ENCODE measurements at places on chromosomes 1 and 21.

- no peak for DNase-seq
Observed at GRCh38 chr1:91162613-91163012, 140.8 kb upstream of the ZNF644 start.

DNA sequence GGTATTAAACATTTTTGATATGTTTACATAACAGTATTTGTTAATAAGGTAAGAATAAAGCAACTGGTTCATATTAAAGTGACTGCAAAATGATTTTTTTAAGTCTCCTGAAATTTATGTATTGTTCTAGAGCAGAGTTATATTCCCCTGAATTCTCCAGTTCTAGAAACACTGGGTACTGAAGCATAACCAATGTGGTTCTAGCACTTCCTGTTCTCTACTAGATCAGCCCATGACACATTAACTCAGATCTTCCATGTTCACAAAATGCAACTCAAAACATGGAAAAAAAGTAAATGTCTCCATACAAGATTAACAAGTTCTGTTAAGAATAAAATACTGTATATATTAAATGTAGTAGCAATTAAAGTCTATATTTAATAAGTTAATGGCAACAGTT is 3.9 kb downstream of the NEGR1 start:
- no peak for DNase-seq

GRCh38 chr1:67476906-67477305 is 46.7 kb upstream of the SERBP1 start:
- DNase-seq = no peak

- DNase-seq = no peak
Observed at GRCh38 chr1:208192995-208193394, 51.2 kb downstream of the PLXNA2 start.

- no peak for DNase-seq
Observed at GRCh38 chr1:115793162-115793561, 24.6 kb upstream of the CASQ2 start.

DNA sequence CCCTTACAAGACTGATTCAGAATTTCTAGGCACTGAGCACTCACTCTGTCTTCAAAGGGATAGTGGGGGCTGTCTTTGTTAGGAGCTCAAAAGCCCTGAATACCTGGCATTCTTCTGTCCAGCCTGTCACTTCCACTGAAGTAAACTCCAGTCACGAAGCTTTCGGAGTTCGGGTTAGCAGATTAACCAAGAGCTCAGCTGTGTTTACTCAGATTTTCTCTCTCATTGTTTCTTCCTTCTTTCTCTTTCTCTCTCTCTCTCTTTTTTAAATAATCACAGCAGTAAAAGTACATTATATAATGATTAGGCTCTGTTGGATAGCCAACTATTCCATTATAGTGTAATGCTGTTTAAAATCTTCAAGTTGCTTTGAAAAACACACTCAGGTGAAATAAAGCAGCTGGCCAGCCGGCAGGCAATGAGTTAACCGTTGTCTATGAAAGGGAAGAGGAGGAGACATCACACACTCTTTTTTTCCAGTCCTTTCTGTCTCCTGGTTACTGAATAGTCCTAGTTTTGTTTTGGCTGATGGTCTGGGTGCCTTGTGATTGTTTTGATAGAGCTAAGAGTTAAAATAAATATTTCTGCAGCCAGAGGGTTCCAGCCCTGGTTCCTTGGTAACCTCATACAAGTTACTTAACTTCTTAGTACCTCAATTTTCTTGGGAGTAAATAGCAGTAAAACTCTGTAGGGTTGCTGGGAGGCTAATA is 89.8 kb downstream of the ADSS2 start:
- DNase-seq = no peak

DNA sequence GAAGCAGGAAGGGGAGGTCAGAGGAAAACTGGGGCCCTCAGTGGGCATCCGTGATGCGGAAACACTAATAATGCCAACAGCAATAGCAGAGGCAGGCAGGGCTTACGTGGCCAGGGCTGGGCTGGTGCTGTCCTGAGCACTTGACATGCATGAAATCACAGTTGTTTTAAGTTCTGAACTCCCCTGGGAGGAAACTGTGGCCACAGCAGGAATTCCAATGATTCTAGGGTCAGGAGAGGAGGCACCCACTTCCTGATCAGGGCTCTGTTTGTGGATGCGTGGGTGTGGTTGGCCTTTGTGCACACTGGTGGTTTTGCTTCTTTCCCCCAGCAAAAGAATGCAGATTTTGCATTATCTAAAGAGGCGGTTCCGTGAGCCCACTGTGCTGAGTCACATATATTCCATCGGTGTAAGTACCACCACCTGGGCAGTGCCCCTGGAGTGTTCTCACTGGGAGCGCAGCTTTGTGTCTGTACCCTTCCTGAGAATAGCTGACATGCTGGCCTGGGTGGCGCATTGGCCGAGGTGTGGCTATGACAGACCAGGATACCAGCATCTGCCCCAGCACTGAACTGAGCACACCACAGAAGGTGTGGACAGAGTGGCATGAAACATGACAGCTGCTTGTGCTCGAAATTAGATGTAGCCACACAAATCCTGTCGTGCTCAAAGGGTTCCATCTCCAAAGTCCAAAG is 71.0 kb downstream of the PDE9A start:
- no peak for DNase-seq

- no peak for DNase-seq
Observed at GRCh38 chr1:89670711-89671110, 37.8 kb downstream of the LRRC8C start.

GRCh38 chr1:67110352-67110751 is 24.4 kb downstream of the C1orf141 start:
- no peak for DNase-seq

GRCh38 chr1:31639543-31639942 is 5.1 kb downstream of the PEF1 start:
- no peak for DNase-seq

DNA sequence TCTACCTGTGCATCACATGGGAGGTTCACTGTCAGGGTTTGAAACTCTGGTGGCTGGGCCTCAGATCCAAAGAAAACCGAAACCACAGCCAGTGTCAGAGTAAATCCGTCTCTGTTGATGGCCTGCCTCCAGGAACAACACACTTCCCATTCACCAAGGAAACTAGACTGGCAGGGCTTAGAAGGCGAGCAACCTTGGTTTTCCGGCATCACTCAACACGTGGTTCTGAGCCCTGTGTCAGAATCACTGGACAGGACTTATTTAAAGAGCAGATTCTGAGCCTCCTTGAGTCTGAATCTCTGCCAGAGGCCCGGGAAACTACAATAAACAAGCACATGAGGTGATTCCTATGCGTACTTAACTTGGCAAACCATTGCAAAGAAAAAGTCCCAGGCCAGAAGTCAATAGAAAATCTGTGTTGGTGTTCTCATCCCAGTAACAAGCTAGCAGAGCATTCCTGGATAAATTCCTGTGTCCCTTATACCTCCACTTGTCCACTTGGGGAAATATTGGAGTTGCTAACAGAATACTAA is 70.0 kb downstream of the KCTD3 start:
- no peak for DNase-seq

GRCh38 chr1:97091679-97092078 is 370.1 kb downstream of the PTBP2 start:
- DNase-seq = no peak

DNA sequence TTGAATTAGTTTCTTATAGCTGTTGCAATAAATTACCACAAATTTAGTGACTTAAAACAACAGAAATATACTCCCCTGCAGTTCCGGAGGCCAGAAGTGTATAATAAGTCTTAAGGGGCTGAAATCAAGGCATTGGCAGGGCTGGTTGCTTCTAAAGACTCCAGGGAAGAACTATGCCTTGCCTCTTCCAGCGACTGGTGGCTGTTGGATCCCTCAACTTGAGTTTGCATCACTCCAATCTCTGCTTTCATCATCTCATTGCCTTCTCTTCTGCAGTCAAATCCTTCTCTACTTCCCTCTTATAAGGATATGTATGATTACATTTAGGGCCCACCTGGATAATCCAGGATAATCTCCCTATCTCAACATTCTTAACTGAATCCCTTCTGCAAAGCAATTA is 19.1 kb upstream of the MED18 start:
- DNase-seq = no peak

DNA sequence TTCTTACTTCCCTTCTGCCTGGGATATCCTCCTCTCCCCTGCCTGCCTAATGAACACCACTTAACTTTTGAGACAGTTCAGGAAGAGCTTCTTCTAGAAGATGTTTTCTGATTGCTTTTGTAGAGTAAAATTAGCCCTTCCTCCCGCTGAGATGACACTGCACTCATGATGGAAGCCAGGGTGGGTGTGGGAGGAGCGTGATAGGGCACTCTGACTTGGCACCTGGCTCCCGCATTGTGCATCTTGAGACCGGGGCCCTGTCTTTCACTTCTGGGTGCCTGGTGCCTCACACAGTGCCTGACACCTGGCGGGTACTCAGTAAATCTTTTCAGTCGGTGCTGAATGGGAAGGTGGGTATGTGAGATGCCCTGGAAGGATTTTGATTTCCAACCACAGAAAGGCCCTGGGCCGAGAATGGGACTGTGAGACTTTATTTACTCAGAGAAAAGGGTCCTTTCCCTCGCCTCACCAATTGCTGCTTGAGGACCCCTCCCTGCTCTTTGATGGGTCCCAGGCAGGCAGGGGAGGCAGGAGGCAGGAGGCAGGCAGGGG is 6.8 kb downstream of the THEM5 start:
- no peak for DNase-seq

GRCh38 chr1:25805863-25806225 is 5.9 kb downstream of the SELENON start:
- DNase-seq = no peak

GRCh38 chr1:106637566-106637965 is 418.9 kb upstream of the PRMT6 start:
- no peak for DNase-seq
